ENCODE measurements at places on chromosomes 2 and 18. TPM values are rescaled to one million over a fixed set of nuclear protein-coding genes. Genes with fewer than 3 reads are reported as not detected.

The ARHGAP25 gene
- 7.3 TPM for total RNA-seq

The ZNF385B gene
- total RNA-seq: 0.51 TPM

The SLC5A7 gene
- not detected for total RNA-seq

The TFPI gene
- 94.1 TPM for total RNA-seq

The KCNE4 gene
- 6.4 TPM for total RNA-seq

The KCNK3 gene
- 1.8 TPM for total RNA-seq

The TRIM43 gene
- total RNA-seq: not detected

The UGT1A4 gene
- not detected for total RNA-seq
